ENCODE measurements at places on chromosomes 2 and 18.

- DNase-seq = peak; percentile 84
- peak overlapping the region; percentile 72 for H3K27ac ChIP-seq
- H3K36me3 ChIP-seq = peaks cover 30% of the 10 kb centered on the region
- H3K27me3 ChIP-seq = no peaks in the 10 kb centered on the region
- peak overlapping the region; percentile 18 for H3K4me3 ChIP-seq
Observed at GRCh38 chr18:58887613-58887963, 22.9 kb downstream of the ZNF532 start.

DNA sequence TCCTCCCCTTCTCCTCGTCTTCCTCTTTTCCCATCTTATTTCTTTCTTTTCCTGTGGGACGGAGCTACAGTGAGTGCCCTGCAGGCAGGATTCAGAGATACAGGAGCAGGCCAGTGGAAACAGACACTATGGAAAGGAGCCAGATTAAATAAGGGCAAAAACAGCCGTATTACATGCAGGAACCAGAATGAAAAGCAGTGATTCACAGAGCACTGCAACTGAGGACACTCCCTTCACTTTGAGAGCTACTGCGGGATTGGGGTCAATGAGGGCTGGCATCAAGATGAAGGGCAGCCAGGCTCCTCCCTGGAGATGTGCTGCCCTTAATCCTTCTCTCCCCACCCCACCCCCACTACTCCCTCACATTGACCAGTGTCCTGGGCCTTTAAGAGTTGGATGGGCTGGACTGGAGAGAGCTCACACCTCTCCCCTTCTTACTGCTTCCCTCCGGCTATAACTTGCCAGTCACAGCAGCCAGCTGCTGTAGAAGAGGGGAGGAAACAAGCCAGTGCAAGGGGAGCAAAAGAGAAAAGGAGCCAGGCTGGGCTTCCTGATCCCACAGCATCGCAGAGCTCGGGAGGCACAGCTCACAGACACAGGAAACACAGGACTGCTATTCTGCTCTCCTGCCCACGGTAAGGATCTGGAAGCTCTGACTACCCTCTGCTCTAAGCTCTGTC lies at the start of gene PLCD4:
Gene PLCD4, plus strand, starts transcription at position 464 of the 680 bp plus-strand sequence. CDS start 7,841 bp downstream, outside the sequence.
- no peaks in the 10 kb centered on the region for H3K27me3 ChIP-seq
- peaks cover 24% of the 10 kb centered on the region for H3K4me1 ChIP-seq
- 0 out of 2 replicates have a peak within 1 kb of the TSS, but pooled peaks have one; percentile 5 for H3K27ac ChIP-seq

GRCh38 chr2:26330604-26331003 lies 15.3 kb upstream of the SELENOI start:
- no peaks in the 10 kb centered on the region for H3K27me3 ChIP-seq
- H3K4me1 ChIP-seq = no peaks in the 10 kb centered on the region
- no peak overlapping the region for H3K27ac ChIP-seq
- no peak overlapping the region for H3K4me3 ChIP-seq
- DNase-seq = no peak
- no peaks in the 10 kb centered on the region for H3K36me3 ChIP-seq

- H3K4me1 ChIP-seq = peaks cover 3% of the 10 kb centered on the region
- H3K36me3 ChIP-seq = no peaks in the 10 kb centered on the region
- H3K4me3 ChIP-seq = no peak overlapping the region
- no peak for DNase-seq
- no peak overlapping the region for H3K27ac ChIP-seq
- peaks cover 55% of the 10 kb centered on the region for H3K27me3 ChIP-seq
Observed at GRCh38 chr2:70897203-70897976, 38.3 kb upstream of the ATP6V1B1 start.

DNA sequence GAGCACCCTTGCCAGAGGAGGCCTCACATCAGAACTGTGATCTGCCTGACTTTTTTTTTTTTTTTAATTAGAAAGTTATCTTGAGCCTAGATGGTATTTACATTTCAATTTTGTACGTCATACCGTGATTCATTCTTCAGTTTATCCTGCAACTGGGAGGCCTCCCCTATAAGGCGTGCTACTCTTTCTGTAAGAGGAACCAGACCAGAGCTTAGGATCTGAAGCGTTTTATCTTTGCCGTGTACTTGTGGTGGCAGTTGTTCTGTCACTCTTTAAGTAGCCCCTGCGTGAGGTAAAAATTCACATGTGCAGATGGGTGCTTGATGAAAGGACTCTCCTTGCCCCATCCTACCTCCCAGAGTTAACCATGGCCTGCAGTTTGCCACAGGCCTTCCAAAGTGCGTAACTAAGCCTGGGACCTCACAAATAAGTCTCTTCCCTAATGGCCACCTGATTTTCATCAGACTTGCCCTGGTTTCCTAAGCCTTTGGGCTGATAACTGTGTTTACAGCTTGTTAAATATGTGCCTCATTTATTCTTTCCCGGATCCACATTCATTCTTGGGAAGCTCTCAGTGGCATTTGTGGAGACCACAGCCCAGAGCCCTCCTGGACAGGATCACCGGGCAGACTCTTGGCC lies 96.0 kb downstream of the MTCL1 start:
- peak overlapping the region; percentile 24 for H3K4me3 ChIP-seq
- H3K4me1 ChIP-seq = peaks cover 59% of the 10 kb centered on the region
- H3K27ac ChIP-seq = peak overlapping the region; percentile 95
- peaks cover 14% of the 10 kb centered on the region for H3K36me3 ChIP-seq
- no peaks in the 10 kb centered on the region for H3K27me3 ChIP-seq

DNA sequence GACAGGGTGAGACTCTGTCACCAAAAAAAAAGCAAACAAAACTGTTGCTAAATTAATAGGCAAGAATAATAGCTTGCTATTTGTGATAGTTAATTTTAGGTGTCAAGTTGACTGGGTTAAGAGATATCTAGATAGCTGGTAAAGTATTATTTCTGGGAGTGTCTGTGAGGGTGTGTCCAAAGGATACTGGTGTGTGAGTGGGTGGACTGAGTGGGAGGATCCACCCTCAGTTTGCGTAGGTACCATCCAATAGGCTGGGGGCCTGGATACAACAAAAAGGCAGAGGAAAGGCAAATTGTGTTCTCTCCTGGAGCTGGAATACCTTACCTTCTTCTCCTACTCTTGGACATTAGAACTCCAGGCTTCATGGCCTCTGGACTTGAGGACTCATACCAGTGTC lies 15.0 kb downstream of the DUSP11 start:
- H3K27ac ChIP-seq = no peak overlapping the region
- no peak for DNase-seq
- peaks cover 52% of the 10 kb centered on the region for H3K36me3 ChIP-seq
- no peaks in the 10 kb centered on the region for H3K4me1 ChIP-seq

DNA sequence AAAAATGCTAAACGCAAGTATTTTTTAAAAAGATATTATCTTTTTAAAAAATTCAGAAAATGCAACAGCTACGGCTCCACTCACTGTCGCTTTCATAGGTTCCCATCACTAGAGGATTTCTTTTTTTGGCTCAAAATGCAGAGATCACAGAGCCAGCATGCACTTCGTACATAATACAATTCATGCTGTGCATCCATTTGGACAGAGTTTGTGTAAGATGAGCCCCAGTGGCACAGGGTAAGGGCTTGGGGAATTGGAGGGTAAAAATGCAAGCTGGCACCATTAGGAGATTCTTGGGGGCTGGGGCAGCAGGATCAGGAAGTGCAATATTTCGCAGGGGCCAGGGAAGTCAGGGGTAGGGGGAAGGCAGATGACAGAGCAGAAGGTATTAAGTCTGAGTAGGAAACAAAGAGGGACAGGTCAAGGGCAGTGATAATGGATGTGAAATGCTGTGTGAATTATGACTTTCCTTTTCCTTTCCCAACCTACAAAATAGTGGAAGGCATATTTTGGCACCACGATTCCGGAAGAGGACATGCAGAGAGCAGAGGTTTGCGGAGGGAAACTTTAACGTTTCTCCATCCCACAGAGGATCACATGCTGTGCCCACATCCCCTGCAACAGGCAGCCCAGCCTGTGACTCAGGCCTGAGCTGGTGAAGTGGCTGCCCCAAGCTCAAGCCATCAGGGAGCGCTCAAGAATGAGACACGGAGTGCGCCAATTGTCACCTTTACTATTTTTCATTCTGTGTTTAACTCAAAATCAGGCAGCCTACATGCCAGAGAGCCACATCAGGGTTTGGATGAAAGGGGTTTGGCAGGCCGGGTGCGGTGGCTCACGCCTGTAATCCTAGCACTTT lies 4.7 kb downstream of the CAPG start:
- no peak overlapping the region for H3K4me3 ChIP-seq
- H3K4me1 ChIP-seq = peaks cover 17% of the 10 kb centered on the region
- no peaks in the 10 kb centered on the region for H3K36me3 ChIP-seq
- DNase-seq = peak; percentile 29
- no peaks in the 10 kb centered on the region for H3K27me3 ChIP-seq

- no peaks in the 10 kb centered on the region for H3K27me3 ChIP-seq
- no peaks in the 10 kb centered on the region for H3K36me3 ChIP-seq
- H3K4me3 ChIP-seq = no peak overlapping the region
- H3K27ac ChIP-seq = no peak overlapping the region
- peaks cover 17% of the 10 kb centered on the region for H3K4me1 ChIP-seq
Observed at GRCh38 chr2:119385466-119385865, 18.7 kb downstream of the DBI start.

- H3K4me3 ChIP-seq = no peak overlapping the region
- peaks cover 13% of the 10 kb centered on the region for H3K4me1 ChIP-seq
- peak; percentile 63 for DNase-seq
- H3K36me3 ChIP-seq = no peaks in the 10 kb centered on the region
Observed at GRCh38 chr2:8590938-8591337, 90.9 kb upstream of the ID2 start.

GRCh38 chr2:224948859-224949258 lies 93.4 kb downstream of the DOCK10 start:
- no peaks in the 10 kb centered on the region for H3K36me3 ChIP-seq
- no peak overlapping the region for H3K4me3 ChIP-seq
- no peaks in the 10 kb centered on the region for H3K27me3 ChIP-seq
- peak; percentile 56 for DNase-seq
- peaks cover 10% of the 10 kb centered on the region for H3K4me1 ChIP-seq
- no peak overlapping the region for H3K27ac ChIP-seq

DNA sequence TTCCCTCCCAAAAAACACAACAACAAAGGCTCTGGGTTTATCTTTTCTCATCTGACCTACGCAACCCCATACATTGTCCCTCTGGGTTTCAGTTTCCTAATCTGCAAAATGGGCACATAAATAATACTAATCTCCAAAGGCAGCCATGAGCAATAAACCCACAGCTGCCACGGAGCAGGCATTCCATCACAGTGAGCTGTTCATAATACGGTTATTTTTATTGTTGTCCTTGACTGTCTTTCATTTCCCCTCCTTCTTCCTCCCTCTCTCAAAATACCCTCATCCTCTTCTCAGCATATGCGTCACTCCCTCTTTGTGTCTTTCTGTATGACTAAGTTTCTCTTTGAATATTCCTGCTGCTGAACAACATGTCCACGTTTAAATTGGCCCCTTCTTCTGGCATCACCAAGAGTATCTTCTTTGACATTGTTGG lies 129.8 kb upstream of the CAB39 start:
- peak; percentile 73 for DNase-seq
- H3K4me3 ChIP-seq = no peak overlapping the region
- peak overlapping the region; percentile 53 for H3K27ac ChIP-seq
- no peaks in the 10 kb centered on the region for H3K36me3 ChIP-seq
- H3K4me1 ChIP-seq = peaks cover 16% of the 10 kb centered on the region

GRCh38 chr2:120393456-120393855 lies 47.5 kb downstream of the INHBB start:
- no peak for DNase-seq
- no peak overlapping the region for H3K4me3 ChIP-seq
- H3K36me3 ChIP-seq = no peaks in the 10 kb centered on the region
- H3K4me1 ChIP-seq = peaks cover 32% of the 10 kb centered on the region
- no peak overlapping the region for H3K27ac ChIP-seq

DNA sequence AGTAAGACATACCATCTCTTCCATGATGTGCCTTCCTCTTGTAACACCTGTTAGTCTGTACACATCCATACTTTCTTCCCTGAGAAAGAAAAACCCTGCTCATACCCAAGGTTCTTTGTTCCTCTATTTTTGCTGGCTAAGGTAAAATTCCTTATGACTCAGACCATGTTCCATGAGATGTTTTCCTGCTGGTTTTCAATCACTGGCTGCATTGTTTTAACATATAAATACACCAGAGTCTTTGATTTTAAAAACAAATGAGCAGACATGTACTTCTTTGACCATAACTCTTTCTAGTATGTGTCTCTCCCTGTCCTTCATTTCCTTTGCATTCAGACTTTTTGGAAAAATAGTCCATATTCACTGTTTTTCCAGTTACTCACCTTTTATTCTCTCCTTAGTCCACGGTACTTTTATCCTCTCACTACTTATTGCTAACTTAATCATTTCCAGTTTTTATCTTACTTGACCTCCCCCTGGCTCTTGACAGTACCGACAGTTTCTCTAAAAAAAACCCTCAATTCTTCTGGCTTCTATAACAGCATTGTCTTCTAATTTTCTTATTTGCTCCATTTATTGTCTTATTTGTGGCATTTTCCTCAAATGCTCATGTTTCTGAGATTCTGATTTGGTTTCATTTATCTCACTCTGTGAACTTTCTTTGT lies 4.3 kb downstream of the VAPA start:
- peaks cover 29% of the 10 kb centered on the region for H3K4me1 ChIP-seq
- H3K36me3 ChIP-seq = no peaks in the 10 kb centered on the region

- H3K27ac ChIP-seq = no peak overlapping the region
- H3K4me3 ChIP-seq = no peak overlapping the region
- H3K36me3 ChIP-seq = no peaks in the 10 kb centered on the region
- H3K4me1 ChIP-seq = peaks cover 43% of the 10 kb centered on the region
- no peaks in the 10 kb centered on the region for H3K27me3 ChIP-seq
Observed at GRCh38 chr2:237261327-237261726, 152.6 kb downstream of the COL6A3 start.

DNA sequence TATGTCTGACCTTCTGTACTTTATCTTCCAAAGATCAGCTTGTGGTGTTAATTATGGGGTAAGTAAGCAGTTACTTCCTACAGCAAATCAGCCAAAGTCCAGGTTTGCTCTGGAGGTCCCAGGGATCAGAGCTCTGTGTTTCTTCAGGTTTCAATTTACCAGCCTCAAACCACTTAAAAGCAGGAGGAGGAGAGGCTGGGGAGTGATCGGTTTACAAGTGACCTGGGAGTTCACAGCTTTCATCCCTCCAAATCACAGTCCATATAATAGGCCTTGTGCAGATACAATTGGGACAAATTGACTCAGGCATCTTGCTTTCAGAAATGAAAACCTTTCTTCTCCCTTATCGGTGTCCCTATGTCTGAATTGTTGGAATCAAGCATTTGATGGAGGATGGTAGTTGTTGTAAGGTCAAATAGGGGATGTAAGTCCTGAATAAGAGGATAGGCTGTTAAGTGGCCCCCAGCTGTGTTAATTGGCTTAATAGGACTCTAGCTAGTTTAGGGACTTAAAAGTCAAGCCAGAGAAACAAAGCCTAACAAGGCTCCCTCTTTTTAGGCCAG lies 188.0 kb upstream of the NT5C1B start:
- no peaks in the 10 kb centered on the region for H3K4me1 ChIP-seq
- H3K27ac ChIP-seq = no peak overlapping the region
- no peak overlapping the region for H3K4me3 ChIP-seq
- DNase-seq = no peak

GRCh38 chr2:222610746-222611145 lies 45.1 kb downstream of the FARSB start:
- H3K4me3 ChIP-seq = no peak overlapping the region
- H3K4me1 ChIP-seq = no peaks in the 10 kb centered on the region
- no peaks in the 10 kb centered on the region for H3K27me3 ChIP-seq
- DNase-seq = no peak
- no peak overlapping the region for H3K27ac ChIP-seq
- peaks cover 57% of the 10 kb centered on the region for H3K36me3 ChIP-seq

- no peaks in the 10 kb centered on the region for H3K27me3 ChIP-seq
- H3K4me1 ChIP-seq = peaks cover 6% of the 10 kb centered on the region
- H3K27ac ChIP-seq = no peak overlapping the region
- DNase-seq = no peak
- H3K4me3 ChIP-seq = no peak overlapping the region
Observed at GRCh38 chr2:239058766-239059165, 210.9 kb downstream of the TWIST2 start.

- H3K4me3 ChIP-seq = peak overlapping the region; percentile 83
- H3K27ac ChIP-seq = peak overlapping the region; percentile 29
- no peaks in the 10 kb centered on the region for H3K27me3 ChIP-seq
- H3K4me1 ChIP-seq = peaks cover 36% of the 10 kb centered on the region
- DNase-seq = no peak
- peaks cover 56% of the 10 kb centered on the region for H3K36me3 ChIP-seq
Observed at GRCh38 chr2:216499641-216500218, 1.1 kb downstream of the RPL37A start.
